Nephron progenitor cell (in vitro differentiated cells): ENCODE measurements at places on chromosomes 13 and 19.
A peak's percentile ranks its signal among the peaks of the same experiment; 100 is the strongest.

DNA sequence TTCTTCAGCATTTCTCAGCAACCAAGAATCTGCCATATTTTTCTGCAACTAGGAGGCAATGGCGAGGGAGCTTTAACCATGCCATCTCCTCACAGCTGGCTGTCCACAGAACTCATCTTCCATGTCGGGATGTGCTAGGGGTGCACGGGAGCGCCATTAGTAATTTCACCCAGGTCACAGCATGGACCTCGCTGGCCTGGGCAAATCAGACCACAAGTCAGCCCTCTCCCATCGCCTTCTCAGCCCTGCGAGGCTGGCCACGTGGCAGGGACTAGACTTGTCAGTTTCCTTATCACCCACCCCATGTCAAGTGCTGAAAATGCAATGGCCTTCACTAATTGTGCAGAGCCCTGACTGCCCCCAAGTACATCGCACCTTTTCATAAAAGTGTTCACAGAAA is 15.7 kb downstream of the COL4A1 start:
- no peak overlapping the region for H3K27ac ChIP-seq
- no peak for DNase-seq
- peaks cover 53% of the 10 kb centered on the region for H3K36me3 ChIP-seq
- H3K4me3 ChIP-seq = no peak overlapping the region

GRCh38 chr19:52336117-52336790 is at the start of gene ZNF610:
Gene ZNF610 (plus strand): TSS chr19:52336243. CDS start chr19:52349173, 12,930 bp downstream.
- peak within 1 kb of the TSS; percentile 95 for H3K4me3 ChIP-seq
- peaks cover 25% of the 10 kb centered on the region for H3K4me1 ChIP-seq
- peaks cover 6% of the 10 kb centered on the region for H3K27me3 ChIP-seq
- H3K27ac ChIP-seq = peak within 1 kb of the TSS; percentile 96
- peak; percentile 85 for DNase-seq

DNA sequence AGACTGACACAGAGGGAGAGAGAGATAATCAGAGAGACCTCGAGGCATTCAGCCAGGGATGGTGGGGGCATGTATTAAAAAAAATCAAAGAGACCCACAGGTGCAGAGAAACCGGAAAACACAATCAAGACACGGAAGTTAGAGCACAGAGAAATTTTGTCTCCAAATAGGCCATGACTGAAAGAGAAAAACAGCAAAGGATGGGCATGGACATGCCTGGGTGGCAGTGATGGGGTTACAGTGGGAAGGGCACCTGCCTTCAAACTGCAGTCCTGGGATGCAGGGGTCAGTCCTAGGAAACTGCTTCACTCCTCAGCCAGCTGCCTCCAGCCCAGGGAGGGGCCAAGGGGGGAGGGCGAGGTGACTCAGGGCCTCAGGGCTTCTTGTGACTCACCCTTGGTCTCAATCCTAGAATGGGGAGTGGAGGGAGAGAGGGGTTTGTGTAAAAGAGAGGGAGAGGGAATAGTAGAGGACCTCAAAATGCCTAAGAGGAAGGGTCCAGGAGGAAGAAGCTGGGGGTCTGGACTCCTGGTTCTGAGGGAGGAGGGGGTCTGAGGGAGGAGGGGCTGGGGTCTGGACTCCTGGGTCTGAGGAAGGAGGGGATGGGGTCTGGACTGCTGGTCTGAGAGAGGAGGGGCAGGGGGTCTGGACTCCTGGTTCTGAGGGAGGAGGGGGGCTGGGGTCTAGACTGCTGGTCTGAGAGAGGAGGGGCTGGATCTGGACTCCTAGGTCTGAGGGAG is 3.6 kb upstream of the KCNN4 start:
- H3K27ac ChIP-seq = no peak overlapping the region
- peaks cover 29% of the 10 kb centered on the region for H3K27me3 ChIP-seq
- DNase-seq = no peak
- H3K4me1 ChIP-seq = peaks cover 37% of the 10 kb centered on the region
- H3K4me3 ChIP-seq = no peak overlapping the region

DNA sequence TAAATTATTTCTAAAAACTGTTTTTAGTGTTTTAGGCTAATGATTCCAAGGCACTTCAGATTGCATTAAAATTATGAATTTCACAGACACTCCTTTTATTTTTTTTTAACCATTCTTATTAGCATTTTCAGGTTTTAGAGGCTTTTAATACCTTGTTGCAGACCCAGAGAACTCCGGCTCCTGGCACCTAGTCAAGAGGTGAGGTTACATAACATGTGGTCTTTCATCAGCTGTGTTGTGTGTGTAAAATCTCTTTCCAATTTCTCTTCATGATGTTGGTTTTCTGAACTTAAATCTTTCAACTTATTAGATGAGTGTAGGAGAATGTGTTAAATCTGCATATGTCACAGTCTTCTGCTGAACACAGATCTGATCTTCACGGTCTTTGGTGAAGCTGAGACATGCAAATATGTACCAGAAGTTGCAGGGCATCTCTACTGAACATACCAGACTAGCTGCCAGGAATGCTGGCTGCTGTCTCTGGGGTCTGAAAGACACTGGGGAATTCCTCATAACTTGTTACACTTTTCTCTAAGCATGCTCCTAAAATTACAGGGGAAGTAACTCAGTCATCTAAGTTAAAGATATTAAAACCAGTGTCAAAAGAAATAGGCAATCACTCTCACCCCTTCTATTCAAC is 1165.3 kb downstream of the EFNB2 start:
- H3K36me3 ChIP-seq = no peaks in the 10 kb centered on the region
- no peaks in the 10 kb centered on the region for H3K4me1 ChIP-seq
- peaks cover 5% of the 10 kb centered on the region for H3K27me3 ChIP-seq
- no peak for DNase-seq
- no peak overlapping the region for H3K4me3 ChIP-seq

- H3K4me1 ChIP-seq = peaks cover 9% of the 10 kb centered on the region
- no peak overlapping the region for H3K4me3 ChIP-seq
- no peak overlapping the region for H3K27ac ChIP-seq
- H3K27me3 ChIP-seq = peaks cover 33% of the 10 kb centered on the region
- no peak for DNase-seq
These were observed 3.8 kb upstream of the KLC3 start for GRCh38 chr19:45336696-45337251.

- H3K36me3 ChIP-seq = peaks cover 23% of the 10 kb centered on the region
- H3K4me1 ChIP-seq = peaks cover 36% of the 10 kb centered on the region
- no peak overlapping the region for H3K27ac ChIP-seq
- peak overlapping the region; percentile 95 for H3K4me3 ChIP-seq
- no peak for DNase-seq
- H3K27me3 ChIP-seq = no peaks in the 10 kb centered on the region
These were observed 1.7 kb upstream of the PSMC4 start for GRCh38 chr19:39969266-39969665.

- H3K4me3 ChIP-seq = no peak overlapping the region
- peaks cover 11% of the 10 kb centered on the region for H3K4me1 ChIP-seq
- H3K27ac ChIP-seq = no peak overlapping the region
These were observed 9.9 kb upstream of the KLHL26 start for GRCh38 chr19:18626906-18627305.
